ENCODE measurements at places on chromosomes 7 and 10.
A peak's percentile ranks its signal among the peaks of the same experiment; 100 is the strongest.

DNA sequence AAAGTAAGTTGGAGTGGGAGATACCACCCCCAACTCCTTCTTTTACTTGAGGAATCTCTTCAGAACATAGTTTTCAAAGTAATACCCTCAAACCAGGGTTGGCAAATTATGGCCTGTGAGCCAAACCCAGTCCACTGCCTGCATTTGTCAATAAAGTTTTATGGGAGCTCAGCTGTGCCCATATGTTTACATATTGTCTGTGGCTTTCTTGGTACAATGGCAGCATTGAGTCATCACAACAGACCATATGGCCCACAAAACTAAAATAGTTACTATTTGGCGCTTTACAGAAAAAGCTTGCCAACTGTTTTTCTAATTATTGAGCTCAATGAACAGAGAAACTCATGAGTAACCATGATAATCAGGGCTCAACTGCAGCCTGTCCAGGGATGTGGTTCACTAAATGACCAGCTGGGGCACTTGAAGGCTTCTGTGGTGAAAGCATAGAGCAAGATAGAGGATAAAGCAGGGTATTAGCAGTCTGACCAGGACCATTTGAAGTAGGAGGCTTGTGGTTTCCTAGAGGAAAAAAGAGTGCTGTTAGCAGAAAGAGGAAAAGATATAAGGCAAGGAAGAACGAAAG is 196.0 kb upstream of the GRB10 start:
- DNase-seq = no peak

DNA sequence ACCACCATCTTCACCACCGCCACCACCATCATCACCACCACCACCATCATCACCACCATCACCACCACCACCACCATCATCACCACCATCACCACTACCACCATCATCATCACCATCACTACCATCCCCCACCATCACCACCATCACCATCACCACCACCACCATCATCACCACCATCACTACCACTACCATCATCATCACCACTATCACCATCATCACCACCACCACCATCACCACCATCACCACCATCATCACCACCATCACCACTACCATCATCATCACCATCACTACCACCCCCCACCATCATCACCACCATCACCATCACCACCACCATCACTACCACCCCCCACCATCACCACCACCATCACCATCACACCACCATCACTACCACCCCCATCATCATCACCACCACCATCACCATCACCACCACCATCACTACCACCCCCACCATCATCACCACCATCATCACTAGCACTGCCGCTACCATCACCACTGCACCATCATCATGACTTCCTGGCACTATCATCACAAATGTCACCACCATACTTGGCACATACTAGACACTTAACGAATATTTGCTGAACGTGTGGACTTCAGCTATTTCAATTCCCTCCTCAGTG is 25.3 kb upstream of the FZD8 start:
- no peak for DNase-seq

- DNase-seq = no peak
Observed at GRCh38 chr10:4678023-4678950, 147.7 kb upstream of the AKR1E2 start.

DNA sequence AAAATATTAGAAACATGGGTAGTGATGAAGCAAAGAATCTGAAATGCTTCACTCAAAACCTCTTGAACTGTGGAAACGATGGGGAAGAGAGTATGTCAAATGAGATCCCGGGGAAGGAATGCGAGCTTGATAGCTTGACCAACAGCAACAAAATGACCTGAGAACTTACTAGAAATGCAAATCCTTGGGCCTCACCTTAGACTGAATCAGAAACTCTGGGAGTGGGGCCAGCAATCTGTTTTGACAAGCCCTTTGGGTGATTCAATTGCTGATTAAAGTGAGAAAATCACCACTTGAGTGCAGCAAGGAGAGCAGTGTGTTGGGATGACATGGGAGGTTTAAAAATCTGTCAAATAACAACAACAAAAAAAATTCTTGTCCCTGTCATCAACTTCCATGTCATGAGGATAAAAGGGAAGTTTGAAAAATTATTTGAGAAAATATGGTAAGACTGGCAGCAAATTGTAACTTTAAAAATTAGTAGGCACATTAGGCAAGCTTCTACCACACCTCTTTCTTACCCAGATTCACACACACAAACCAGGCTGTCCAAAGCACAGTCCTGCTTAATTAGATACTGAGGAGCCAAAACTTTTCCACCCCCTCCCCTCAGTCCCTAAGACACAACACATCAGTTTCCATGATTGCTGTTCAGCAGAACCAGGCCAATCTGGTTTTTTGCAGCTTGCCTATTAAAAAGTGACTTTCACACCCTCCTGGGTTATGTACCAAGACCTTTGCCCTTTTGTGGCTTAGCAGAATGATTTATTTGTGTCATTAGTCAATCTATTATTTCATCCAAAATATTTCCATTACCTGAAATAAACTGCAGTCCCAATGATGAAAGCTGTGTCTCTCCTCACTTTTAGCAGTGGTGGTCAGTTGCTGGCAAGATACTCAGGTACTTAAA is 15.6 kb downstream of the CALCR start:
- DNase-seq = no peak

DNA sequence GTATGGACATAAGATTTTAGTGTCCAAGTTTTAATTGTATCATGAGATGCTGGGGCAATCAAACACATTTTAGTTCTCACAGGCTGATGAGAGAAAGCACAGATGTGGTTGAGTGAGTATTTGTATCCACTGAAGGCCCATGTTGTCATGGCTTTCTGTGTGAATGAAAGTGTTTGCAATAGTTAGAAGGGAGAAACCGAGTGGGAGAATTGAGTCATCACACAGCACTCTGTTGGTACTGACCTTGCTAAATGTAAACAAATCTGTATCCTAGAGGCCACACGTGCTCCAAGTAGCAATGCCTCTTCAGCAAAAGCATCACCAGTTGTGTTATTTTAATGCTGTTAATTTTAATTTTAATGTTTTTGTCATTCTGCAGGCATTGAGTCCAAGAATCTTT is 121.2 kb downstream of the EMX2 start:
- peak; percentile 51 for DNase-seq

GRCh38 chr10:63896992-63897391 is 375.8 kb downstream of the REEP3 start:
- DNase-seq = no peak

Data from GM18507 (cell line).